Endothelial cell of coronary artery (primary cell): ENCODE measurements at places on chromosomes 2 and 18. TPM values are rescaled to one million over a fixed set of nuclear protein-coding genes. Genes with fewer than 3 reads are reported as not detected.

The NEDD4L gene
- total RNA-seq: 5.0 and 9.7 TPM in 2 replicates

The POTEJ gene
- 0.09 TPM in 2 replicates for total RNA-seq

The C2orf78 gene
- total RNA-seq: not detected in 2 replicates

The CDH19 gene
- total RNA-seq: 0.09 TPM in 1 of 2 replicates, not detected in the other

The ZNF532 gene
- total RNA-seq: 28.3 and 36.4 TPM in 2 replicates

The DNPEP gene
- 42.4 and 44.0 TPM in 2 replicates for total RNA-seq

The RBKS gene
- total RNA-seq: 0.99 and 1.0 TPM in 2 replicates

The CD302 gene
- total RNA-seq: 3.3 and 6.2 TPM in 2 replicates

The COLEC12 gene
- 0.94 and 16.5 TPM in 2 replicates for total RNA-seq

The DRC1 gene
- total RNA-seq: 0.27 TPM in 1 of 2 replicates, not detected in the other

The SDC1 gene
- 0.47 and 1.5 TPM in 2 replicates for total RNA-seq

The SCYGR4 gene
- total RNA-seq: not detected in 2 replicates

The ONECUT2 gene
- total RNA-seq: under 0.01 TPM in 2 replicates

The PDE1A gene
- under 0.01 and 2.4 TPM in 2 replicates for total RNA-seq

The PPP1R1C gene
- not detected in 2 replicates for total RNA-seq

The CHST10 gene
- total RNA-seq: 11.5 and 13.0 TPM in 2 replicates

The RIT2 gene
- total RNA-seq: not detected in 2 replicates

The VWA3B gene
- 0.19 TPM in 1 of 2 replicates, not detected in the other for total RNA-seq

The FLACC1 gene
- total RNA-seq: 0.36 and 1.0 TPM in 2 replicates

The SLC19A3 gene
- 0.09 and 0.19 TPM in 2 replicates for total RNA-seq

The PTH2R gene
- not detected in 2 replicates for total RNA-seq

The ZNF24 gene
- 27.1 and 34.1 TPM in 2 replicates for total RNA-seq

The SCYGR8 gene
- not detected in 2 replicates for total RNA-seq
